ENCODE measurements at places on chromosomes 1 and 21. TPM values are rescaled to one million over a fixed set of nuclear protein-coding genes. Genes with fewer than 3 reads are reported as not detected.
A peak's percentile ranks its signal among the peaks of the same experiment; 100 is the strongest.

DNA sequence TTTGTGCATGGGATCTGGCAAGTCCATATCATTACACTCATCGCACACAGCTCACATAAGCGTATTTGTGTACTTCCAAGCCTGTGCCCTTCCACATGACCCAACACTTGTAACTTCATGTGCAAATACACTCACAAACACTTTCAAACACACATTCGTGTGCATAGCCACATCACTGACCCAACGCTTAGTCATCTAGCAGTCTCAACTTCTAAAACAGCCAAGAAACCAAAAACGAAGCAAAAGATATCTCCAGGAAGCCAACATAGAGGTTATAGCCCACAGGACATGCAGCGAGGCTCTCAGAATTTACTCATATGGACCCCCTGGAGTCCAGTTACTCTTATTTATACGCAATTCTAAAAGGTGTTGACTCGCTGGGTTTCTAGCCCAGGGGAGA is 10.9 kb upstream of the GOLT1A start:
- DNase-seq: peak; percentile 51

DNA sequence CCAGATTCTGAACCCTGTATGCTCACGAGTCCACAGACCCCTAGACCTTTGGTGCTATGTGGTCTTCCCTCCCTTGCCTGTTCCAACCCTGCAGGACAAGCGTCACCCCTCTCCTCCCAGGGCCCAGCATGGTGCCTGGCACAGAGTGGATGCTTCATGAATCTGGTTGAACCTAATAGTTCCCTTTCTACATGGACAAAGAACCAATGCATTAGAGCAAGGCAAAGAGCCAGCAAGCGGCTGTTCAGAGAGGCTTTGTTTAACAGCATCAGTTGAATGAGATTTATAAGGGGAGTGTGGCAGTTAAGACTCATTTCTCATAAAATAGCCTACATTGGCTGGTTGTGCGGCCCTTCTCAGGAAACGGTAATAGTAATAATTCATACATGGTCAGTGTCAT is 14.9 kb downstream of the SLC26A9 start:
- no peak for DNase-seq

- DNase-seq: no peak
Measured at GRCh38 chr1:234912548-234913277, 215.9 kb downstream of the TOMM20 start.

- peak; percentile 63 for DNase-seq
Measured at GRCh38 chr1:167722152-167722869, 529 bp downstream of the MPZL1 start.

GRCh38 chr1:961132-961669 is 817 bp downstream of the KLHL17 start:
- DNase-seq: no peak

DNA sequence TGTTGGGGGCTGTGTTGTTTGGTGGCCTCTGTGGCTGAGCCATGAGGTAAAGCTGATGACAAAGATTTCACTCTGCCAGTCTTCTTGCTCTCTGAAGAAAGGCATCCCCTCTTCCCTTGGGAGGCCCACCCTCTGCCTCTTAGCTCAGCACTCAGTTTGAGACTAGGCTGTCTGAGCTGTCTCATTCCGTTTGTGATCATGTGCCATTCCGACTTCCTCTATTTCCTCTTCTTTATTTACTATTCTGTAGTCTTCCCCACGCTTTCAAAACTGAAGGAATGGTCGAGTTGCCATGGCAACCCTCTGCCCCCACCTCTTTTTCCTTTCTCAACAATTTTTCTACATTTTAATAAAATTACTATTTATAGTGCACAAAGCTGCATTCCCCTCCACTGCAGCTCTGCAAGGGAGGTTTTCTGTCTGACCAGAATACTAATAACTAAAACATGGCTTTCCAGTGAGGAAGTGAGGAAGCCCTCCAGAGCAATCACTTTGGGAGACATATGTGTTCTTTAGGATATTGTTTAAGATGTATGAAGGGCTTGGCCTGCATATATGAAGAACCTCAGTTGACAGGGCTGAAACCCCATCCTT is 30.8 kb downstream of the KCNA3 start:
- DNase-seq: no peak

DNA sequence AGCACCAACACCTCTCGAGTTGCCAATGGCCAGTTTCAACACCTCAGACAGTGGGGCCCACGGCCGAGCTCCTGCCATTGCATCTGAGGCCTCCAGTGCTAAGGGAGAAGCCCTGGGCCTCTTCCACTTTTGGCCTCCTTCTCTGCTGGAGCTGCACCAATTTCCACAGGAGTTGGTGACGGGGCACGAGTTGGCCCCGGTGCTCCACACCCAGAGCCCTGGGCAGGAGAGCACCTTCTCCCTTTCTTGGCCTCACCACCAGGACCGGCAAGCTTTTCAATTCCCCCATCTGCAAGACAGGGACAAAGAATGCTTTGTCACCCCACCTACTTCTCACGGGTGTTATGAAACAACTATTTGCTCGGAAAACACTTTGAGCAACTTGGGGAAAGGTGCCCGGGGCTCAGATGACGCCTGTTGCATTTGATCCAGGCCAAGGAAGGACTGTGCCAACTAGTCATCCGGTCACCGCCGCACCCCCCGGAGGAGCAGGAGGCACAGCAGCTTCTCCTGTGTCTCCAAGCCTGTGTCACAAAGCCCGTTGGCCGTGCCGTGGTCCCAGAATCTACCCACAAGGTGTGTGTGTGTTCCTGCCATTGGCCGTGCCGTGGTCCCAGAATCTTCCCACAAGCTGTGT is 55.2 kb downstream of the TOMM20 start:
- DNase-seq: peak; percentile 95

DNA sequence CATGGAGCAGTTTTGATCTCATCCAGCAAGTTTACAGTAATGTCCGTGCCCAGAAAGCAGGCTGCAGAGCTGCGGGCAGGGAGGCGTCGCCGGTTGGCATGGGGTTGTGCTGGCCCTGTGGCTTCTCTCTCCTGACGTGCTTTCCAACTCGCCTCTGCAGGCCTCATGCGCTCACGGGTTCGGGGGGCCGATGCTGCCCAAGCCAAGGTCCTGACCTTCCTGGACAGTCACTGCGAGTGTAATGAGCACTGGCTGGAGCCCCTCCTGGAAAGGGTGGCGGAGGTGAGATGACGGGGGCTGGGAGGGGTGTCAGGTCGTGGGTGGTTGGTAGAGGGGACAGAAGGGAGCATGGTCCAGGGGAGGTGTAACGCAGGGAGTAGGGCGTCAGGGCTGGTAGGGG is 176.1 kb downstream of the GALNT2 start:
- DNase-seq: no peak

GRCh38 chr1:13820055-13820454 is 120.1 kb downstream of the PRDM2 start:
- no peak for DNase-seq

DNA sequence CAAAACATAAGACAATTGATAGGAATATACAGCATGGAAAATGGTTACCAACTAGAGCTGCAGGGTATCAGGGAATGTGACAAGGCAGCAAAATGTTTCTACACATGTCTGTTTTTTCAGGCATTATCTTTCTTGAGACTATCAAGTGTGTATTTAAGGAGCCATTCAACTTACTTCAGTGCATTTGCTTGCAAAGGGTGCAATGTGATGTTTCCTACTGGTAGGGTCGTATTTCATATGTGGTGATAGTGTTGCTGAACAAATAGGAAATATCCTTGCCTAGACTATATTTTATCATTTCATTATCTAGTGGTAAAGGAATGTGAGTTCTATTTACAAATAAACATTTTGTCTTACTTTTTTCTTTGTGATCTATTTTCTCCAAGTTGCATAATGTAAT is 42.4 kb downstream of the PTPRC start:
- DNase-seq: peak; percentile 25

RBBP5 gene
- 39.5 TPM for total RNA-seq

EVI5 gene
- total RNA-seq: 65.5 TPM

GRCh38 chr1:246622035-246622652 is 55.9 kb downstream of the CNST start:
- DNase-seq: no peak

DNA sequence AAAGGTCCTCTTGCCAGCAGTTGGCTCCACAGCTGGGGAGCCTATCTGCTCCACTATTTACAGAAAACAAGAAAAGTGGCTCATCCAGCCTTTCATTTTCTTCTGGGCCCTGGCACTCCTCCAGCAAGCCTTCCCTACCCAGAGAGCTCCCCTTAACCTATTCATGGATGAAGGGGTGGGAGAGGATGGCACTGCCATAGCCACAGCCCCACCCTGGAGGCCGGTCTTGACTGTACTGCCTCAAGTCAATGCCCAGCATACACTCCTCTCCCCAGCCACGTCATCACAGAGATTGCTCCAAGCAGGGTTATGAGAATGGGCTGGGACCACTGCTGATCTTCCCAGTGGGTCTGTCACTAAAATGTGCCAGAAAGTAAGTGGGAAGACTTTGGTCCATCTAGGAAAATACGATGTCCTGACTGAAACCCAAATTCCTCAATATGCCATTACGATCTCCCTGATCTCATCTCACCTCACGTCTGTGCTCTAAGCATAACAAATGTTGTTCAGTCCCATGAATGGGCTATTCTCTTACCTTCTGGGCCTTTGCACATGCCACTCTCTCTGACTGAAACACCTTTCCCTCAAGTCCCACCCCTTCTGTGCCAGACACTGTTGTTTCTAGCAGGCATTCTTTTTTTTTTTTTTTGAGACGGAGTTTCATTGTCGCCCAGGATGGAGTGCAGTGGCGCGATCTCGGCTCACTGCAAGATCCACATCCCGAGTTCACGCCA is 21.4 kb upstream of the PTAFR start:
- no peak for DNase-seq

DNA sequence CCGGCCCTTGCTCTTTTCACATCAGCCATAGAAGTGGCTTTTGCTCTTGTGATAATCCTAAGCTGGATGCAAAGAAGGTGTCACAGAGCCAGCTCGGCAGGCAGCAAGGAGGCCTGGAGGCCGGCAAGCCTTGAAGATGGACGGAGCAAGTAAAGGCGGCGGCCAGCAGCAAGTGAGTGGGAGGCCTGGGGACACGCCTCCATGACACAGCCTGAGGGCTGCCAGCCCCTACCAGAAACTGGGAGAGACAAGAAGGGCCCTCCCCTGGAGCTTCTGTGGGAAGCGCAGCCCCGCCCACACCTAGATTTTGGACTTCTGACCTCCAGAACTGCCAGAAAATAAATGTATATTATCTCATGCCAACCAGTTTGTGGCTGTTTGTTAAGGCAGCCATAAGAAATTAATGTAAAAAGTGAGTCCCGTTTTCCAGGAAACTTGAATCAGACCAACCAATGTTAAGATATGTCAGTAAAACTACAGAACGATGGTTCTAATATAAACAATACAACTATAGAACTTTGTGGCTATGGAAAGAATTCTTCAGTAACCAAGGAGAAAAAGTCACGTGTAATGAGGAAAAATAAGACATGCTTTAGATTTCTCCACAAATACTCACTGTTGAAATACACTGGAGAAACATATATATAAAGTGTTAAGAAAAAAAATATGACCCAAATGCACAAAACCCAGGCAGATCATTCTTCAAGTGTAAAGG is 49.9 kb downstream of the BACE2 start:
- DNase-seq: no peak

DNA sequence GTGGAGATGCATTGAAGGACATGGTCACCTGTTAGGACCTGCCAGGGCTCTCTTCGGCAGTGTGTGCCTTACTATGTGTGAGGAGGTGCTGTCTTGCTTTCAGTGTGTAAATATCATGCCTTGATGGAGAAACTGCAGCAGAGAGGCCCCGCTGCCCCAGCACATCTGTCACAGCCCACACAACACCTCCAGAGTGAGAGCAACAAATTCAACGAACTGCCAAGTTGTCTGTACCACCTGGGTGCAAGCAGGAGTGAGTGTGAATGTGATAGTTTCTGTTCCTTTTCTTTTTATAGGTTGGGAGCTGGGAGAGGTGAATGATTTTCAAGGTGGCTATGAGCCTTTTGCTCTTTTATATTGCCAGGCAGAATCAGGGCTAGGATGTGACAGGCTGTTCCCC is 114.6 kb upstream of the KIAA0040 start:
- no peak for DNase-seq

LY9 gene
- total RNA-seq: not detected

DNA sequence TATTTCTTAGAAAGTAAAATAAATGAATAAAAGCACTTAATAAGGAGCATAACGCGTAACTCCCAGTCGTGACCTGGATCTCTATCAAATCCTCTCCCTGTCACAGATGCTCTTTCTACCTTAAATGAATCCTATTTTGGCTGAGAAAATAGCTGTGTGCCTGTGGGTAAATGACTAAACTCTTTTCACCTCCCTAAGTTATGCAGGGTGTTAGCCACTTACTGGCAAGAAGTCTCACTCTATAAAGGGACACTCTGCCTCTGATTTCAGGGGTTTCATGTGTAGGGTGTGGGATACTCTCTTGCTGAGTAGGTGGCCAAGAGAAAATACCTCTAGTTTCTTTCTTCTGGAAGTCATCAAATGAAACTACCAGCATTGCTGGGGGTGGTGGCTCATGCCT is 24.3 kb upstream of the PPP1R15B start:
- DNase-seq: no peak

NRIP1 gene
- total RNA-seq: 69.2 TPM

GRCh38 chr1:230067871-230068620 is 1.0 kb downstream of the GALNT2 start:
- peak; percentile 41 for DNase-seq

Data from PC-3 (cell line).